ENCODE measurements at places on chromosomes 16 and 17.

- DNase-seq = no peak
Observed at GRCh38 chr17:79561486-79562133, 49.2 kb downstream of the RBFOX3 start.

- no peak for DNase-seq
Observed at GRCh38 chr17:60724647-60725046, 47.0 kb downstream of the BCAS3 start.

DNA sequence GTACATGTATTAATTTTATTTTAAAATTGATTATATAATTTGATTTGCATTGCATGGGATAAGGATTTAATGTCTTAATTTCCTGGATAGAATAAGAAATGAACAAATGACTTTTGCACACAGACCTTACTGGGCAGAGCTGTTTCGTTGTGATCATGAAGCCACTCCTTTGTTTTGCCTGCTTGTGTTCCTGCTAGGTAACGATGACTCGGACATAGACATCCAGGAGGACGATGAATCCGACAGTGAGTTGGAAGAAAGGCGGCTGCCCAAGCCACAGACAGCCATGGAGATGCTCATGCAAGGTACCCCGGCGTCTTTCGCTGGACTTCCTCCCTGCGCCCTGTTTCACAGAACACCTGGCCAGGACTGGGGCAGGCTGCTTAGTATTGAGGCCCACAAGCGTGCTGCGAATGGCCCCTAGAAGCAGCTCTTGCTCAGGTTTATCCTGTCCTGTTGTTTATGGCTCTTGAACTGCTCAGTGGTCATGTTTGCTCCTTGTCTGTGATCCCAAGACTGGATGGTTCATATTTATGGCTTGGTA is 29.6 kb downstream of the CLUAP1 start:
- no peak for DNase-seq

DNA sequence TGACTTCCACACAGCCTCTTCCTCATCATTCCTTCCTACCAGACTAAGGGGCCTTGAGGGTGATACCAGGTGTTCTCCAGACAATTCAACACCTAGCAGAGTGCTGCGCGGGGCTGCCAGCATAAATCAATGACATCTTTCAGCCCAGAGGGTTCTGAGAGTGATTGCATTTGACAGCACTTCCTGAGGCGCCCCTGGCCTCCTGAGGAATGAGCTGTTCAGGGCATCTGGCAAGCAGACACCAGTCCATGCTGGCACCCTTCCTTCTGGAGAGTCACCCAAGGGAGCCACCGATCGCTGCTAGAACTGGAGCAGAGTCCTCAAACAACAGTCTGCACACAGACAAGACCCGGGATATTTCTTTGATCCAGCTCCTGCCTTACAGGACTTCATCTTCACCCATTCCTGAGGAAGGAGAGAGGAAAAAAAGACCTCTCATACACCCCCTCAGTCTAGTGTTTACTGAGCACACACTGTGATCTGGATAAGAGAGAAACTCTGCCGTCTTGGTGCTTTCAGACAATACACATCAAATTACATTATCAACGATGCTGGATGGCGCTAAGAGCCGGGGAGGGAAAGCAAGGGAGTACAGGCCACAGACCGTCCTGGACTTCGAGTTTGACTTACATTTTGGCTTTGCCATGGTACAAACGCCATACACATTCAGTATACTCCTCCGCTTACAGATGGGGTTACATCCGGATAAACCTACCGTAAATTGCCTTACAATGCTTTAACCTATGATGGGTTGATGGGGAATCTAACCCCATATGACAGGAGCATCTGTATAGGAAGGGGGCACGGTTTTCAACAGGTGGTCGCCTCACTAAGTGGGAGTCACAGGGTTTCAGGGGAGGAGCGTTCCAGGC is 23.0 kb downstream of the NPTX1 start:
- DNase-seq = no peak

DNA sequence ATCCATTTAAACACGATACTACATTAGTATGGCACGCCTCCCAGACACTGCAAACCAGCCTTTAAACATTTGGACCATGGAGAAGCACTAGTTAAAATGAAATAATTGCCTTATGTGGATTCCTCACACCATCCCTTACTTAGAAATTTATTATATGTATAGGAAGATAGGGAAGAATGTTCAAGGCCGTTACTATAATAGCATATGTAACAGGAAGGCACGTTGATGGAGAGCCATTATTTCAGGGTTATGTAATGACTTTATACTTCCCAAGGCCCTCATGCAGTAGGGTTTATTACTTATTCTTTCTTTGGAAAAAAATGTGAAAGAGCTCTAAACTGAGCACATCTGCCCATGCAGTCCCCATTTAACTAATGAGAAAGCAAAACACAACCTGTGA is 96.6 kb upstream of the CACNG5 start:
- no peak for DNase-seq

DNA sequence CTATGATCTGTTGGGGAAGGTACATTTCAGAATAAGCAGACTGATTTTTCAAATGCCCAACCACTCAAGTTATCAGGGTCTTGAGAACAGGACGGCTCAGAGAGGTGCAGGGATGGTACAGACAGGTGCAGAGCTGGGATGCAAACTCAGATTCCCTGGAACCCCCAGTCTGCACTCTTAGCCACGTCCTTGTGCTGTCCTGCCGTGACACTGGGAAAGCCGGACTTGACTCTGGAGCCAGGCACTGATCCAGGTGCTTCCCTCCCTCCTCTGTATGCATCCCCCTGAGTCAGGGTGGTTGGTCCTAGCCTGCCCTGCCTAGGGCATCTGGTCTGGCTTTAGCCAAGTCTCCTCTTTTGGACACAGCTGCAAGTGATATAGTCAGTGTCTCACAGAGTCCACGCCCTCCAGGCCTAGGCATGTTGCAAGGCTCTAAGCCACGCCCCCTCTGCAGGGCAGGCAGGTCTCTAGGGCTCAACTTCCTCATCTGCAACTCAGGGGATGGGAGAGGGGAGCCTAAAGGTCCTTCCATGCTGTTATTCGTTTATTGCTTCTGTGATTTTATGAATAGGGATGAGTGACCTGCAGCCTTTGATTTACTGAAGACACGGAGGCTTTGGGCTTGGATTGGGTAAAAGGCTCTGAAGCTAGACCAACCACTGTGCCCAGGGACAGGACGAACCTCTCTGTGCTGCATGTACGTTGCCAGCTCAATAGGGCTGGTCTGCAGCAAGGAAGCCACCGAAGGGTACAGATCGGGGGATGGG is 97.3 kb downstream of the SDK2 start:
- DNase-seq = peak; percentile 92

- no peak for DNase-seq
Observed at GRCh38 chr17:20926532-20926931, 116.3 kb downstream of the USP22 start.

Data from islet precursor cell (in vitro differentiated cells).